ENCODE measurements at places on chromosomes 12 and 14. TPM values are rescaled to one million over a fixed set of nuclear protein-coding genes. Genes with fewer than 3 reads are reported as not detected.

The PROX2 gene
- polyA plus RNA-seq: not detected

The COA8 gene
- polyA plus RNA-seq: 21.1 TPM

DNA sequence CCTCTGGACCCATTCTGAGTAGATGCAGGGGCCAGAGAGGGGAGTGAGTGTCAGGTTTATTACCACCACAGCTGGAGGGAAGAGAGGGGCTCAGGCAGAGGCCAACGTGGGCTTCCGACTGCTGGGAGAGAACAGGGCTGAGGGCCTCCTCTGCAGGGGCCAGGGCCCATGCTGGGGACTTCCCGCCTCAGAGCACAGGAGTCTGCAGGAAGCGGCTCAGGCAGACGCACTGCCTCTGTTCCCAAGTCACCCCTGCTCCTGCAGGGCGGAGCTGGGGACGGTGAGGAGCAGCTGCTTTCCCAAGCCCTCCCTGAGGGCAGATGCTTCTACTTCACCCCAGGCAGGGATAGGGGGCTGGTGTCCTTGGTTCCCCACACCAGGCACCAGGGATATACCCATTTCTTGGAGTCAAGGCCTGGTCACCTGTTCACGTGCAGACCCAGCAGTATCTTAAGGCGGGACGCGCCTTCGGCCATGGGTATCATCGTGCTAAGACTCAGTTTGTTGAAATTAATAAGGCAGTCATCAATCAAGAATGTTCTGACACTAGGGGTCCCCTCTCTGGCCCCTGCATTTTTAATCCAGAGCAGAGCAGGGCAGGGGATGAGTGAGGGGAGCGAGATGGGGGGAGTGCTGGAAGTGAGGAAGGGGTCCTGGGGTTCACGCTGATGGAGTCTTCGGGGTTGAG lies 100.0 kb downstream of the PIWIL1 start:
- DNase-seq: no peak

DNA sequence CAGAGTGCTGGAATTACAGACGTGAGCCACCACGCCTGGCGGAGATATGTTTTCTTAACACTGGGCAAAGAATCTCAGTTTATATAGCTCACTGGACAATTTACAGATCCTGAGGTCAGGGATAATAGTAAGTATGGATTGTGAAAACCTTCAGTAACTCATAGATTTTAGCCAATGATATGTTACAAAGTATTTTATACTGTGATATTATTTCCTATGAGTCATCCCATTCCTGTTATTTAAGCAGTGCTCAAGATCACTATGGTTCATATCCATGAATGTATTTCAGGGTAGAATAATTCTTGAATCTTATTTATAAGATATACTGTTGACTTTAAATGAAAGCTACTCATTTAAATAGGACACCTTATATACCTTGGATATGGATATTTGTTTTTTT lies 107.2 kb downstream of the RAD51B start:
- no peak for DNase-seq

- DNase-seq: no peak
Observed at GRCh38 chr12:76143343-76144244, 59.1 kb upstream of the NAP1L1 start.

Data from IMR-90 (cell line).